ENCODE measurements at places on chromosomes 16 and 17.

DNA sequence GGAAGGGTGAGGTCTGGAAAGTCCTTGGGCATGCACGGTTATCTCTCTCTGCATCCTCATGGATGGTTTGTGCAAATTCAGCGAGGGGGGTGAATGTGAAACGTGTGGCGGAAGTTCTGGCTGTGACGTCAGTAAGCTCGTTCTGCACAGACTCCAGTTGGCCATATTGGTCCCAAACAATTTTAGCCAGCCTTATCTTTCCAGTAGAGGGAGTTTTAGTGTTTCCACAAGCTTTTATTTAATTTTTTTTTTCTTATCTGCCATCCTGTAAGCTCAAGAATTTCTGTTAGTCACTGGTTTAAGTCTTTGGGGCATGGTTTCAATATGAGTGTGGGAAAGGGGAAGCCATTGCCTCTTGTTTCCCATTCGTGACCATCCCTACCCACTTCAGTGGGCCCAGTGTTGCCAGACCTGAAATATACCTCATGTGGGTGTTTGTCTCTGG, 39.0 kb downstream of the HLF start:
- H3K4me3 ChIP-seq: no peak overlapping the region
- no peak for DNase-seq
- H3K36me3 ChIP-seq: no peaks in the 10 kb centered on the region
- H3K4me1 ChIP-seq: no peaks in the 10 kb centered on the region

DNA sequence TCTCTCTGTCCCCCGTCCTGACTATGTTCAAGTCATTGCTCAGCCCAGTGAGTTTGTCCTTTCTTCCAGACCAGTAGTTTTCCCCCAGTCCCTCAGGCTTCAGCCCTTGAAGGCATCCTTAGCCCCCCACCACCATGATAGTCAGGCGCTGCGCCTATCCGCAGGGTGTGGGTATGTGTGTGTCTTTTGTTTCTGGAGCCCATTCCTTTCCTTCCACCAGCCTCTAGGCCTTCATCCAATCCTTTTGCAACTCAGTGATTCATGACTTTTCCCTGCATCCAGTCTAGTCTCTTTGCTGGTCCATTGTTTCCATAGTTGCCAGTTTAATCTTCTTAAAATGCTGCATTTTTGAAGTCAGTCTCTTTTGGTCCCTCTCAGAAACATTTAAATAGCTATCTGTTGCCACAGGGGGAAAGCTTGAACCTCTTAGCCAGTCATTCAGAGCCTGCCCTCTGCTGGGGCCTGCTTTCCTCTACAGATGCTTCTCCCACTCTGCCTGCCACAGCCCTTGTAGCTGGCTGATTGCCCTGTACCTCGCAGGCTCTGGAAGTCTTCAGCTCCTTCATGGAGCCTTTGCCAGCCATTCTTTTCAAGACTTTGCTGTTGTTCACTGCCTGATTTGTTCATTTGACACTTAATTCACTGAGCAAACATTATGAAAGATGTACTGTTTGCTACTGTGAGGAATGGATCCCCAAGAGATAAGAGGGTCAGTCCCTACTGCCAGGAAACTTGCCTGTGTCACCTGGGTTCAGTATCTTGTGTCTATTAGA, 55.9 kb upstream of the ADCY7 start:
- H3K4me3 ChIP-seq: no peak overlapping the region
- peaks cover 10% of the 10 kb centered on the region for H3K36me3 ChIP-seq
- no peaks in the 10 kb centered on the region for H3K27me3 ChIP-seq
- H3K27ac ChIP-seq: peak overlapping the region; percentile 52
- peaks cover 26% of the 10 kb centered on the region for H3K4me1 ChIP-seq

DNA sequence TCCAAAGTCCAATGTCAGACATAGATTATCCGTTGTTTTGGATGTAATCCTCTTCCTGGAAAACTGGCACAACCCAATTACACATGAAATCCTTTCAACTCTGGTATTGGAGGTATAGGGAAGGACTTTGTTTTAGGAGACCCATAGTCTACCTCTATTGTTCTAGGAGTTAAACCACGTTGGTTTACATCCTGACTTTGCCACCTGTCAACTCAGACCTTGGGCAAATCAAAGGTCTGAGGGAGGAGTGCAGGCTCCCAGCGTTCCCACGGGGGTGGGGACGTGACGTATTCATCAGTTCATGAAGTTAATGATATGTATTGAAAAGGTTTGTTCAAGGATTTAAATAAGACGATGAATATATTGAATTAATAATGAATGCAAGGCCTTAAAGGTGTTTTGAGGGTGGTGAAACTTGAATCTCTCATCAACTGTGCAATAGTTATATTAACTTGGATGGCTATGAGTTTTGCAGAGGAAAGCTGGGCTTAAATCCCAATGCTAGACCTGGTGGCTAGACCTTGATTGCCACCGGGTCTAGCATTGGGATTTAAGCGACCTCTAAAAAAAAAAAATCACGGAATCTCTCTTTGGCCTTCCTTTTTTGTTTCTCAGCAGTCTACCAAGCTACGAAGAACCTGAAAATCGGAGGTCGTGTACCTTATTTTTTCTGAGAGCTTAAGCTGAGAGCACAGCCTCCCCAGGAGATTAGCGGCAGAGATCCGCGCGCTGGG, 744 bp upstream of the NF1 start:
- no peak for DNase-seq
- H3K4me3 ChIP-seq: peak overlapping the region; percentile 89

DNA sequence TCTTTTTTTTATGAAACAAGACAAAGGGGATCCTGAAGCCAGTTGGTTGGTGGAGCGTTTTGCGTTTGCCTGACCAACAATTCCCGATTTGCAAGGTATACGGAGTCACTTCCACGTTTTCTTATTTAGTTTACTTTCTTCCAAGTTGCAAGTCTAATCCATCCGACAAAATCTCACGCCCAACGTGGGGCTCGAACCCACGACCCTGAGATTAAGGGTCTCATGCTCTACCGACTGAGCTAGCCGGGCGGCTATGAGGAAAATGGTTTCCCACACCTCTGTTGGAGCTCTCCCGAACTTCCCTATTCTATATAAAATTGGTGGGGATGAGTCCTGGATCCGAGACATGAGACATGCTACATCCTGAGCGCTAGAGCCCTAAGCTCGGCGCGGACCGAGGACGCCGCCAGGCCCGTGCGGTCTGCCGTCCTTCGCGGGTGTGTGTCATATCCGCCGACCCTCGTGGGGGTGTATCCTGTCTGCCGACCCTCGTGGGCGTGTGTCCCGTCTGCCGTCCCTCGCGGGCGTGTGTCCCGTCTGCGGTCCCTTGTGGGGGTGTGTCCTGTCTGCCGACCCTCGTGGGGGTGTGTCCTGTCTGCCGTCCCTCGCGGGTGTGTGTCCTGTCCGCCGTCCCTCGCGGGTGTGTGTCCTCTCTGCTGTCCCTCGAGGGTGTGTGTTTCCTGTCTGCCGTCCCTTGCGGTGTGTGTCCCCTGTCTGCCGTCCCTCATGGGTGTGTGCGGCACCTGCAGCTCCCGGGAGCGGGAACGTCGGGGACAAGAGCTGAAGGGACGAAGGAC, 22.6 kb downstream of the ZNF213 start:
- H3K27me3 ChIP-seq: peaks cover 13% of the 10 kb centered on the region
- DNase-seq: peak; percentile 74
- H3K36me3 ChIP-seq: peaks cover 6% of the 10 kb centered on the region
- H3K4me3 ChIP-seq: peak overlapping the region; percentile 80

DNA sequence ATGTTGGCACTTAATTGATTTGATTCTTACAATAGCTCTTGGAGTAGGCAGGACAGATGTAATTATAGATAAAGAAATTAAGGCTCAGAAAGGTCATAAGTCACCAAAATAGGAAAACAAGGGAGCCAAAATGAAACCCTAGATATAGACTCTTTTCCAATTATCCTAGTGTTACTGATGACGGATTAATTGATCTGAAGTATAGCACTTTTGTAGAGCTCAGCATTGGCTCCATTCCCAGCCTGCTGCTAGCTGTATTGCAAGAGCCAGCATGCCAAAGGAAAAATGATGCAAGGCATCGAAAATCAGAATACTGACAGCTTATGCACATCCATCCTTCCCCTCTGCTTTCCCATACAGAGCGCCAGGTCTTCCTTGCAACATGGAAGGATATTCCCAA, 21.6 kb upstream of the RASL10B start:
- DNase-seq: no peak
- no peak overlapping the region for H3K4me3 ChIP-seq
- no peaks in the 10 kb centered on the region for H3K27me3 ChIP-seq

DNA sequence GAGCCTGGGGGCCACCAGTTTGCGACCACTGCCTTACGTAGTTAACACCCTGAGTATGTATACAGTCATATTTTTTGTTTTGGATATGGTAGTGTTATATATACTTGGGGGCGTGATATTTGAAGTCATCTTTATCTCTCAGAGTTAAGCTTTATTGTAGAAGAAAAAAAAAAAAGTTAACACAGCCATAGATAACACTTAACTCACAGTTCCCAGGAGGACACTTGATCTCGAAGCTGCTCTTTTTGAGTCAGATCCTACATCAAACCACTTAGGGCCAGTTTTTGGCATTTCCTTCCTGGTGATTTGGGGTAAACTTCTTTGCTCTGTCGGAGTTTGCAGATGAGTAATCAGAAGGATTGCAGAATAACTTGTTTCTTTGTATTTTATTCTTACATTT, 5.8 kb downstream of the ITPRIPL2 start:
- peaks cover 16% of the 10 kb centered on the region for H3K27me3 ChIP-seq
- H3K4me1 ChIP-seq: peaks cover 42% of the 10 kb centered on the region
- peaks cover 4% of the 10 kb centered on the region for H3K36me3 ChIP-seq
- peak overlapping the region; percentile 89 for H3K27ac ChIP-seq
- peak overlapping the region; percentile 69 for H3K4me3 ChIP-seq
- no peak for DNase-seq
